ENCODE measurements at places on chromosomes 12 and 14.
A peak's percentile ranks its signal among the peaks of the same experiment; 100 is the strongest.

DNA sequence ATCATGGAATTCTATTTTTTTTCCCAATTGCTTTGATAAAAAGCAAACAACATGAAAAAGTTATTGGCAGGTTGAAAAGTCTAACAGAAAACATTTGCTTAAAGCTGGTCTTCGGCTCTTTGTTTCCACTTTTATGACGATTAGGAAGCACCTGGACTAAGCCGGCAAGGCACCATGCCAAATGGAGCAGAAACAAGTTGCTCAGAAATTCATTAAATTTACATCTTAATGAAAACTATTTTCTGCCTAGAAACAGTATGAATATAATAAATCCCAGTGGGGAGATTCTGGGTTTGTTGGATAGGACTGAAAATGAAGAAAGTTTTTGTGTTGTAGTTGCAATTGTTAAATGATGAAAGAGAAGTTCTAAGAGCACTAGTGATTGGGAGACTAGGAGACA, 51.4 kb upstream of the OR9K2 start:
- no peak for DNase-seq

GRCh38 chr12:118334241-118334640, 38.5 kb downstream of the TAOK3 start:
- DNase-seq: no peak

DNA sequence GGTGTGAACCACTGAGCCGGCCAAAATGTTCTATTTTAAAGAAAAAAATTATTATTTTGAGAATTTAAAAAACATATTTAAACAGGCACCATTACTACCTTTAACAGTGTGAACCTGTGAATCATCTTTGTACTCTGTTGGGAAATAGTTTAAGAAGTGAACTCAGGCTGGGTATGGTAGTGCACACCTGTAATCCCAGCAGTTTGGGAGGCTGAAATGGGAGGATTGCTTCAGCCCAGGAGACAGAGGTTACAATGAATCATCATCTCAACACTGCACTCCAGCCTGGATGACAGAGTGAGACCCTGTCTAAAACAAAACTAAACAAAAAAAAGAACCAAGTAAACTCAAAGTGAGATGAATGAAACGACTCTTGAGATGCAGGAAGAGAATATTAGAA, 3.1 kb upstream of the WDR89 start:
- DNase-seq: no peak

GRCh38 chr12:26520869-26521268, 312.1 kb downstream of the ITPR2 start:
- no peak for DNase-seq

GRCh38 chr12:31234955-31235867, 90.7 kb downstream of the SINHCAF start:
- DNase-seq: peak; percentile 21

GRCh38 chr14:63922696-63923421, 70.1 kb downstream of the SYNE2 start:
- peak; percentile 4 for DNase-seq

DNA sequence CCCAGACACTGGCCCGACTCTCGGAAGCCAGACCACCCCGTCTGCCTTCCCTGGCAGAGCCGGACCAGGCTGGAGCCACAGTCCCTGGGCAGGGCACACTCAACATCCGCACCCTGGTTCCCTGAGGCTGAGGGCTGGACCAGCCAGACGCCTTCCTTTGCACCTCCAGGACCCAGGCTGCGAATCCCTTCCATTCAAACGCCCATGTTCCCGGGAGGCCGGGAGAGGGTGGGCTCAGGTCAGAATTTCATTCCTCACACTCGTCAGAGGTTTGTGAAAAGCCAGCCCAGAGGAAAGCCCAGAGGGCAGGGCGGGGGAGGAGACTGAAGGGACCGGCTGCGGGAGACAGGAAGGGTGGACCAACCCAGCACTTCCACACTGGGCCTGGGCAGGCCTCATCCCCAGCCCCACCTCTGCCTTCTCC, 58.7 kb downstream of the LRRC74A start:
- DNase-seq: no peak

GRCh38 chr12:109915171-109916040, 15.3 kb downstream of the TCHP start:
- DNase-seq: no peak

DNA sequence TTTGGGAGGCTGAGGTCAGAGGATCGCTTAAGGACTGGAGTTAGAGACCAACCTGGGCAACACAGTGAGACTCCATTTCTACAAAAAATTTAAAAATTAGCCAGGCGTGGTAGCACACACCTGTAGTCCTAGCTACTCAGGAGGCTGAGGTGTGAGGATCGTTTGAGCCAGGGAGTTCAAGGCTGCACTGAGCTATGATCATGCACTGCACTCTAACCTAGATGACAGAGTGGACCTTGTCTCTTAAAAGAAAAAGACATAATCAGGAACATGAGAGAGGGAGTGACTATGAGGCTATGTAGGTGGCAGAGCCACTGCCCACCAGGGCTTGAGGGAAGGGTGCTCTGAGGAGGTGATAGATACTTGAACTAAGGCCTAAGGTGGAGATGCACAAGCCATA, 49.2 kb upstream of the PLXNC1 start:
- DNase-seq: no peak

DNA sequence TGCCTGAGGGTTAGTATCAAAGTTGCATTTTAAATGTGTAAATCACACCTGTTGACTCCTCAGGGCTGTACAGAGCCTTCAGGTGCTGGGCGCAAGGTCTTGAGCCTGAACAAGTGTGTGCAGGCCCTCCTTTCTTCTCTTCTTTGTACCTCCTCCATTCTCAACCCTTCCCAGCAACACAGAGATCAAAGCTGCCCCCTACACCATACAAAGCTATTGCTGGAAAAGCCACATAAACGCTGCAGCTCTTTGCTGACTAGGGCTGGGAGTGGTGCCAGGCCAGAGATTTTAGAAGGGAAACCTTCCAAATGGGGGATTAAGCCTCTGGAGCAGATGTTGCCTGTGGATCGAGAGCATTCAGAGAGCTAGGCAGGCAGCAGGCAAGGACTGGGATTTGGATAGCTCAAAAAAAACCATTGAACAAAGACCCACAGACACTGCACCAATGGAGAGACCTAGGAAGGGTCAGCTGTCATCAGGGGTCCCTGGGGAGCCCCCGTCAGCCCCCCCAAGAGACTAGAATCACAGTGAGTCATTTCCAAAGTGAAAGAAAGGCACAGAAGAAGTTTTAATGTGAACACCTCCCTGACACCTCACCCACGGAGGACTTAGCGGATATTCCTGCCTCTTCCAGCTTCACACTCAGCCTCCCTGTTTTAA, 18.2 kb upstream of the SUSD6 start:
- no peak for DNase-seq

- no peak for DNase-seq
These were observed 18.8 kb downstream of the ATP5MC2 start for GRCh38 chr12:53657041-53657440.

- no peak for DNase-seq
These were observed 980.5 kb downstream of the TMEM121 start for GRCh38 chr14:106506881-106507305.

DNA sequence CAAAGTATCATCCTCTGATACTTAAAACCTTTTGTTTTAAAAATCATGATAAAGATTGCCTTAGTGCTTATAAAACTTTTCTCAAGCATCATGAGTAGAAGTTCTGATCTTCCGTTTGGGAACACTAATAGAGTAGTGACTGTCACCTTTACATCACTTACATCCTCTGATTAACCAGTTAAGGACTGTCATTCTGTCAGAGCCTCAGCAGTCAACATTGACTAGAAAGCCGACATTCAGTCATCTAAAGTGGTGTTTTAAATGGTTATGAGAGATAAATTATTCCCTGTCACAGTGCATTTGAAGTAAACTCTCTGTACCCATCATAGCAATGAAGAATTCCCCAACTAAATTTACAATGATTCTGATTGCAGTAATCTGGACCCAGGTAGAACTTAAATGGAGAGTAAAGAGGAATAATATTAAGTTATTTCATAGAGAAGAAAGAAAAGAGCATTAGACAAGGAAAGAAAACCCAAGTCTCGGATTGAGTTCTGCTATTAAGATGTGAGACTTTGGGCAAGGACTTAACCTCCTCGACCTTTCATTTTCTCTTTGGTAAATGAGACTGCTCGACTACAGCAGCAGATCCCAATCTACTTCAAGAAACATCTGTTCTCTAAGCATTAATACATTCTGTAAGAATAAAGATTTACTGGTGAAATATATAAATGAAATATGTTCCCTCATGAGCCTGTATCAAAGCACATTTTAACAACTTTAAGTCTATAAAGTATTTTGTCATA, 563.9 kb upstream of the LMO3 start:
- DNase-seq: no peak

All from A172 (cell line).